Glutamatergic neuron (in vitro differentiated cells): ENCODE measurements at places on chromosomes 3 and 15.

DNA sequence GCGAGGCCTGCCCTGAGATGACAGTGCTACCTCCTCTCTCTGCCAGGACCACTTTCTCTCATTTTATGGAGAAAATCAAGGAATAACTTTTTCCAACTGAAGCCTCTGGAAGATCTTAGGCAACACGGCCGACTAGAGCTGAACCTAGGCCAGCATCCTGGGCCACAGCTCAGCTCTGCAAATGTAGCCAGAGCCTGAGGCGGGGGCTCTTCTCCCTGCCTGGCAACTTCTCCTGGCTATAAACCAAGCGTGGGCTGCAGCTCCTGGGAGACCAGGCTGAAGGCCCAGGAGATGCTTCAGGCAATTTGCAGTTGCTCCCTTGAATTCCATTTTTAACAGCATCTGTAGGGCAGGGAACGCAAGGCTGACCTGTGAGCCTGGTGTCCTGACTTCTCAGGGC lies 74.9 kb downstream of the CEMIP start:
- DNase-seq: no peak

GRCh38 chr3:157360044-157360443 lies 76.6 kb upstream of the PTX3 start:
- no peak for DNase-seq

DNA sequence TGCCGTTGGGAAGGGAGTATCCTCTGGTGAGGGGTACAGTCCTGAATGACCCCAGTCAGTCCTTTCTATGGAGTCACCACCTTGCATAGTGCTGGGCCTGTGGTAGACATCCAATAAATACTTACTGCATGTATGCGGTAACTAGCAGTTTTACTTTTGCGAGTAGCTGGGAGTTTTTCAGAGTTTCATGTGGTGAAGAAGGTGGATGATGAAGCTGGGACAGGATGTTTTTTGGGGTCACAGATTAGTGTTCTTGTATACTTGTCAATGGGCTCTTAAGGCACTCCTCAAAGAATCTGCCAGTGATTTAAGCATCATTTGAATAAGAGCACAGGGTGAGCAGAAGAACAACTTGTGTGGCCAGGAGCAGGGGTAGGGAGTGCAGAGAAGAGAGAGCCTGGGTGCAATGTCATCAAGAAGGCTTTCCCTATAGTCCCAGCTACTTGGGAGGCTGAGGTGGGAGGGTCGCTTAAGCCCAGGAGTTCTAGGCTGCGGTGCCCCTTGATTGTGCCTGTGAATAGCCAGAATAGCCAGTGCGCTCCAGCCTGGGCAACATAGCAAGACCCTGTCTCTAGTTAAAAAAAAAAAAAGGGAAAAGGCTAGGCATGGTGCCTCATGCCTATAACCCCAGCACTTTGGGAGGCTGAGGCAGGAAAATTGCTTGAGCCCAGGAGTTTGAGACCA lies 22.1 kb downstream of the PPCDC start:
- no peak for DNase-seq

GRCh38 chr3:178140531-178141304 lies 395.5 kb upstream of the KCNMB2 start:
- no peak for DNase-seq

GRCh38 chr15:78943692-78944091 lies 1.2 kb downstream of the CTSH start:
- no peak for DNase-seq

- DNase-seq: no peak
Observed at GRCh38 chr3:127748754-127749327, 73.5 kb downstream of the MGLL start.

DNA sequence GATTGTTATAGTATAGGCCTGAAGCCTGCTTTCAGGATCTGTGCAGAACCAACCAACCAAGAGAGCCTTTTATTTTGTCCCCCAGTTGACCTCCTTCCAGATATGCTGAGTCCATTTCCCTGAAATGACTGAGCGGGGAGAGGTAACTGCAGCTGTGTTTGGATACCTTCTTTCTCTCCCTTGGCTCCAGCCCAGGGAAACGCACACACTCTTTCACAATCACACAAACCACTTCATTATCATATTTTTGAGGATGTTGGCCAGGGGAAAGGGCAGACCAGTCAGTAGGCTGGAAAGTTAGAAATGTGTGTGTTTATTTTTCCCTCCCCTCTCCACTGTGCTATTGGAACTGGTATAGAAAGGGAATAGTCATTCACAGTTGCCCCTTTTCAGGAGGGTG lies 417.7 kb upstream of the TBL1XR1 start:
- DNase-seq: no peak
